CD8-positive, alpha-beta memory T cell (primary cell): ENCODE measurements at places on chromosomes 2 and 18. TPM values are rescaled to one million over a fixed set of nuclear protein-coding genes. Genes with fewer than 3 reads are reported as not detected.

ACMSD gene
- total RNA-seq, result not detected

GRCh38 chr2:176526995-176527901 is 258.0 kb downstream of the MTX2 start:
- no peaks in the 10 kb centered on the region for H3K36me3 ChIP-seq
- no peak for DNase-seq
- H3K4me3 ChIP-seq, result no peak overlapping the region
- H3K27ac ChIP-seq, result no peak overlapping the region
- no peaks in the 10 kb centered on the region for H3K4me1 ChIP-seq
- no peaks in the 10 kb centered on the region for H3K27me3 ChIP-seq

- no peak overlapping the region for H3K4me3 ChIP-seq
- DNase-seq, result no peak
- no peaks in the 10 kb centered on the region for H3K4me1 ChIP-seq
- H3K27ac ChIP-seq, result no peak overlapping the region
These were observed 156.6 kb downstream of the TWIST2 start for GRCh38 chr2:239004274-239005015.

DNA sequence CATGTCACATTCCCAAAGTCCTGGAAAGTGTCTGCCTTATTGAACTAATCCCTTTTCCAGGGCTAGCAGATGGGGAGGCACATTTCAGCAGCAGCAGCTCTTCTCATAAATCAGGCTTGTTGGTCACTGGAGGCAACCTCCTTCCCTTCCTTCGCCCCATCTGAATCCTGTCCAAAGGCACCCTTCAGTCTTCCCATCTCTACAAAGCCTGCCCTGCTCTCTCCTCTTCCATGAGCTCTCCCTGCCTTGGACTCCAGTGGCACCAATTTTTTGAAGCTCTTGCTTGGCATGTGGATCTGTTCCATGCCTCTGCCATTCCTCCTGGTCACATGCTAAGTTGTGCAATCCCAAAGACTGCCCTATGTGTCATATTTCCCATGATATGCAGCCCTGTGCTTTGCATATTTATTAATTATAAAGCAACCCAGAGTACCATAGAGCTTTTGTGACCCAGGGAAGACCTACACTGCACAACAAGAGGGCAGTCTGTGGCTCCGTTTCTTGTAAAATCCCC is 70.3 kb downstream of the ANTXR1 start:
- H3K4me1 ChIP-seq, result no peaks in the 10 kb centered on the region
- H3K36me3 ChIP-seq, result no peaks in the 10 kb centered on the region
- H3K27me3 ChIP-seq, result no peaks in the 10 kb centered on the region
- no peak overlapping the region for H3K4me3 ChIP-seq
- no peak for DNase-seq
- no peak overlapping the region for H3K27ac ChIP-seq

IL36B gene
- not detected for total RNA-seq

- H3K4me3 ChIP-seq, result no peak overlapping the region
- H3K4me1 ChIP-seq, result no peaks in the 10 kb centered on the region
- no peaks in the 10 kb centered on the region for H3K36me3 ChIP-seq
- no peak for DNase-seq
These were observed 100.8 kb upstream of the MAP2 start for GRCh38 chr2:209322905-209323512.
